ENCODE measurements at places on chromosomes 5 and 9.

DNA sequence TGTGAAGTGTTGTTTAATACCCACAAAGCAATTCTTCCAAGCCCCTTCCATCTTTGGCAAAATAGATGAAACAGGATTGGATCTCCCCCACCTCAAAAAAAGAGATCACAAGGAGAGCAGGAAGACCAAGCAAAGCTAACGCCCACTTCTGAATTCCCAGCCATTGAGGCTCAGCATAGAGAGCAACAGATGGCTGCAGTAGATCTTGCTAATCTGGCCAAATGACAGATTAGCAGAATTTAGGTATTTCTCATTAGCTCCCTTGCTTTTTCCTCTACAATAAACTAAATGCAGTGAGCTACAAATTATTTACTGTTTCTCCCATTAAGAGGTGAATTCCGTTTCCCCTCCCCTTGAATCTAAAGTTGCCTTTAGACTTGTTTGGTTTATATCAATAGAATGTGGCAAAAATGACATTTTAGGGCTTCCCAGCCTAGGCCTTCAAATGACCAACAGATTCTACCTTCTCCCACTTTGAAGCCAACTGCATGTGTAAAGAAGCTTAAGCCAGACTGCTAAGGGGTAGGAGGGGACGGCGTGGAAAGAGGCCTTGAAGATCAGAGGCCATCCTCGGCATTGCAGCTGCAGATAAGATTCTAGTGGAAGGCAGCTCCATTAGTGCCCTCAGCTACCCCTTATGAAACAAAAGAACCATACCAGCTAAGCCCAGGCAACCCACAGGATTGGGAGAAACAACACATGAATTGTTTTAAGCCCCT is 56.8 kb upstream of the CPEB4 start:
- no peak for DNase-seq

DNA sequence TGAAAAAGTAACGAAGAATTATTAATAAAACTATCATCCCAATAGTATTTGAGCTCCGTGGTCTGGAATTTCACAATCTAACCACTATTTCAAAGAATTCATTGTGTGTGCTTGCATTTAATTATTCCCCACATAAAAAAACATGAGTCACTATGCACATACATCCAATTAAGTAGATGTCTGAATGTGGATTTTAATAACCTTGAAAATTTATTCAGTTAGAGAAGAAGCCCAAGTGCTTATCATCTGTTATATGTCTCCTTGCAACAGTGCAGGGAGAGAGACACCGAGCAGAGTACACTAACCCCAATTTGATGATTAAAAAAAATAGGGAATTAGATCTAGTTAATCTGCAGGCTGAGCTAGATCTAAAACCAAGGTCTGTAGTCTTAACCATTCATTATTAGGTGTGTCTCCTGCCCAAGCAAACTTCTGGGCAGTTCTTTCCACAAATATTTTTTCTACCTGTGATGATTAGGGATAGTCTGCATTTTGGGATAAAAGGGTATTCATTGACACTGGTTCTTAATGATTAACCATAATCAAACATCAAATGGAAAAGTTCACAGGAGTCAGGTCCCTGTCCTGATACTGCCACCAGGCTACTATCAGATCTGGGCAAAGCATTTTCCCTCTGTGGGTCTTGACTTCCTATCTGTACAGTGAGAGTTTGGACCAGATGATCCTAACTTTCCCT is 164.2 kb downstream of the GRIA1 start:
- no peak for DNase-seq

GRCh38 chr5:153350175-153350883 is 140.1 kb upstream of the GRIA1 start:
- no peak for DNase-seq

DNA sequence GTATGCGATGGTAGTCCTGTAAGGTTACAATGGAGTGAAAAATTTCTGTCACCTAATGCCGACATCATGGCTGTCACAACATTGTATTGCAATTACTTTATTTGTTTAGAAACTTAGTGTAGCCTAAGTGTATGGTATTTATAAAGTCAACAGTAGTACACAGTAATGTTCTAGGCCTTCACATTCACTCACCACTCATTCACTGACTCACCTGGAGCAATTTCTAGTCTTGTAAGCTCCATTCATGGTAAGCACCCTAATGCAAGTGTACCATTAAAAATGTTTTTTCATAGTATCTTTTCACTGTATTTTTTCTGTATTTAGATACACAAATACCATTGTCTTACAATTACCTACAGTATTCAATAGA is 58.5 kb downstream of the ATP10B start:
- no peak for DNase-seq

DNA sequence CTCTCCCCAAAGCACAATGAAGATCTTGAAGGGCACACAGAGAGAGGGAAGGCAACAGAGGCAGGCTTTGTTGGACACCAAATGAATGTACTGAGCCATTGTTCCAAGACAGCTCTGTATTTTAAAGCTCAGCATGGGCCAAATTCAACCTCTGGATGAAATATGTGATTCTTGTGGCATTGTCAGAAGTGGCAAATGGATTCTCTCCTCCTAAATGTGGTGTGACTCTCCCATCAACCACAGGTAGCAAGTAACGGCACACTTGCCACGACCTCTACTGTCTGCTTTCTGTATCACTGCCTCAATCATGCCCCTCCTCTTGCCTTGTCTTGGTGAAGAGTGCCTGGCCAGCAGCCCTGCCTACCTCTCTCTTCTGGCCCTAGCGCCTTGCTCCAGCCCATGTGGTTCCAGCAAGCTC is 6.1 kb upstream of the MOB3B start:
- DNase-seq, result no peak

DNA sequence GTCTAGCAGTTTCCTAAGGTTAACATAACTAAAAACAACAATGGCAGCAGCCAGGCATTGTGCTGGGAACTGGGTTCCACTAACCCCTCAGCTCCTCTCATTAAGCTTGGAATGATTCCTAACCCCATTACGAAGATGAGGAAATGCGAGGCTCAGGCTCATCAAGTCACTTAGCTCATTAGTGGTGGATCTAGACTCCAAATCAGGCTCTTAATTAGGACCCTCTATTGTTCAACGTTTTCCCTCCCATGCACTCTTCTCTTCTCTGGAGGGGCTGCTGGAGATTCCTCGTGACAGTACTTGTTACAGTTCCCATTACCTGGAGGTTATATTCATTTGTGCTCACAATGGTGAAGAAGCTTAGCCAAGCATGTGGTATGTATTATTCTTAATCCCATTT is 6.5 kb downstream of the TAS2R1 start:
- DNase-seq, result no peak

DNA sequence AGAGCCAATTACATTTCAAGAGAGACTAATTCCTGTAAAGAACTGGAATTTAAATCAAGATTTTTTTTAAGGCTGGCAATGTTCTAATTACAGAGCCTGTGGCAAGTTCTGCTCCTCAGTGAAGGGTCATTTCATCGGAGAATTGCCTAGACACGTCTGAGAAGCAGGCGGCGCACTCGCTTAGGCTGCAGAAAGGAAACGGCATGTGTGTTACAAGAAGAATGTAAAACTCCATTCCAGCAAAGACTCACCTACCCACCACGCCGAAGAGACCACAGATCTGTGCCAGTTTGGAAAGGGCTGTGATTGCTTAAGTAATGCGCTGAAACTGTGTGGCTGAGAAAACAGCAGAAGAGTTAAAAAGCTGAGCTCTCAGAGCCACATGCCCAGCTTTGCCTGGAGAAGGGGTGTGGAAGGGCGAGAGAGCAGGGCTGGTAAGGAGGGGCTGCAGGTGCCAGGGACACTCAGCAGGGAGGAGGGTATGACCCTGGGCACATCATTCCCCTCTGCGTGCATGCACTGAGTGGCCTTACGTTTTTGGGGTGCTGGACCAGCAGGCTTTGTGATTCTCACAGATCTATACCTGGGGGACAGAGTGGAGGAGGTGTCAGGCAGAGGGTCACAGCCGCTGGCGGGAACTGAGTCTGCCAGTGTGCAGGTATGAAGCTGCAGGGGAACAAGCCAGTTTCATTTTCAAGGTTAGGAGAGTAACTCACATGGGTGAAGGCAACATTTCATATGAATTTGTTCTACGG is 17.8 kb upstream of the SLC25A51 start:
- no peak for DNase-seq

GRCh38 chr5:80590766-80591165 is 20.7 kb upstream of the ANKRD34B start:
- DNase-seq, result no peak

DNA sequence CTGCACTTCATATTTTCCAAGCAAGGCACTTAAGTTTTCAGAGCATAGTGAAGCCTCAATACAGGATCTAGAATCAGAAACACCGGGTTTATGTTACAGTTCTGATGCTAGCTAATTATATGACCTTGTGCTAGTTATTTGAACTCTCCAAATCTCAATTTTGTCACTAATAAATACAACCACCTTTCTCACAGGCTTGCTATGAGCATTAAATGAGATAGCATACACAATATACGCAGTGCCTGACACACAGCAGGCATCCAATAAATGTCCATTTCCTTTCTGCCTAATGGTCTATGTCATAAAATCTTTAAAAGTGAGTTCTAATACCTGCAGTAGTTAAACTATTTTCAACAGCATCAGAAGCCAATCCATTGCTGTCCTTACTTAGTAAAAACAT is 32.9 kb downstream of the NADK2 start:
- DNase-seq, result no peak

- no peak for DNase-seq
Observed at GRCh38 chr5:36694351-36694750, 87.9 kb downstream of the SLC1A3 start.

DNA sequence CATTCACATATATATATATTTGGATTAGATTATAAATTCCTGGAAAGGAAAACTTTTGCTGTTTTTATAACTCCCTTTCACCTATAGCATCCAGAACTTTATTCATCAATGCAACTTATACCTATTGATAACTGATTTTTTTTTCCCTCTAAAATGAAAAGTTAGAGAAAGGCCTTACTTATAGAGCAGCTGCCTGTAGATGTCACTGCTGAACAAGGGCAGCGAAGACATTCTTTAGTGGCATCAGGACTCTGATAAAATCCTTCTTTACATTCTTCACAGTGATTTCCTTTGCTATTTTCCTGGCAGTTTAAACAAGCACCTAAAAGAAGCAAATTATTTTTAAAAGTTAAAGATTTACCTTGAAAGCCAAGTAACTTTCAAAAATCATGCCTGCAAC is 32.3 kb upstream of the CDK5RAP2 start:
- no peak for DNase-seq

DNA sequence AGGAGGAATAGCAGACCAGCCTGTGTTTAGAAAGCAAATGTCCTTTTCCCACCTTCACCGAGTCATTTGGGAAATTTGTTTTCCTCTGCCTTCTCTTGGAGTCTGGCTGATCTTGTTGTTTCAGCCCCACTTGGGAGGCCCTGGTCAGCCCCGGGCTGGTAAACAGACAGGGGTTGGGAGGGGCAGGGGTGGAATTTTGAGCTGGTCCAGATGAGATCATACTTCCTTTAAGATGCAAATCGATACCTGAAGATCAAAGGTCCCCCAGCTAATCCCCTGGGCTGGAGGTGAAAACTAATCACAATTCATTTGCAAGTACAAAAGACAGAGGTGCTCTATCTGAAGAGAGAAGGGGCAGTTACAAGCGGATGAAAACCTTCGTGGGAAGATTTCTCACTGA is 118.4 kb downstream of the PAPPA start:
- DNase-seq, result no peak

GRCh38 chr5:378301-378891 is 56.9 kb downstream of the AHRR start:
- DNase-seq, result peak; percentile 65

GRCh38 chr5:90226433-90227099 is 183.0 kb downstream of the CETN3 start:
- no peak for DNase-seq

DNA sequence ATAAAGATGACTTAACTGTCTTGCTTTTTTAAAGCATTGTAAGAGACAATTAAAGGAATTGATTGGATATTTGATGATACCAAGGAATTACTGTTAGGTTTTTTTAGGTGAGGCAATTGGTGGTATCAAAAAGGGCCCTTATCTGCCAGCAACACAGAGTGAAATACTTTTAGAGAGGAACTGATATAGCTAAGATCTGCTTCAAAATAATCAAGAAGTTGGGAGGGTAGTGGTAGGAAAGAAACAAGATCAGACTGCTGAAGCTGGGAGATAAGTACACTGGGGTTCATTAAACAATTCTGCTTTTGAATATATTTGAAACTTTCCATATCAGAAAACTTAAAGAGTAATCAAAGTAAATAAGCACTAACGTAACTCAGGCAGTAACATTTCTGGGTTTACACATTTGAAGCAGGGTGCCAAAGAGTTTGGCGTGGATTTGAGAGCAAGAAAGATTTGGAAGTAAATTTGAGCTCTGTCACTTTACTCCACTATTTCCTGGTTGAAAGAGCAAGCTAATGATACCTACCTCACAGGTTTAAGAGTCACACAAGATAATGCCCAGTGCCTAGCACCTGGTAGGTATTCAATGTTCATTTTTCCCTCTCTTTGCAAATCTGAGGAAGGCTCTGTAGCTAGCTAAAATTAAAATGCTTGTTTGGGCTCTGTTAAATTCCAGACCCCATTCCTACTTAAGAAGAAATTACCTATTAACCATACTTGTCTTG is 6.9 kb downstream of the ERMP1 start:
- no peak for DNase-seq

GRCh38 chr5:58800861-58801540 is 218.1 kb downstream of the RAB3C start:
- no peak for DNase-seq

GRCh38 chr9:311841-312240 is 97.2 kb downstream of the DOCK8 start:
- no peak for DNase-seq

- no peak for DNase-seq
Observed at GRCh38 chr5:36607114-36607571, 737 bp downstream of the SLC1A3 start.

GRCh38 chr5:137360607-137361006 is 138.5 kb downstream of the SPOCK1 start:
- DNase-seq, result no peak

- no peak for DNase-seq
Observed at GRCh38 chr9:79902825-79903600, 331.2 kb downstream of the TLE4 start.

DNA sequence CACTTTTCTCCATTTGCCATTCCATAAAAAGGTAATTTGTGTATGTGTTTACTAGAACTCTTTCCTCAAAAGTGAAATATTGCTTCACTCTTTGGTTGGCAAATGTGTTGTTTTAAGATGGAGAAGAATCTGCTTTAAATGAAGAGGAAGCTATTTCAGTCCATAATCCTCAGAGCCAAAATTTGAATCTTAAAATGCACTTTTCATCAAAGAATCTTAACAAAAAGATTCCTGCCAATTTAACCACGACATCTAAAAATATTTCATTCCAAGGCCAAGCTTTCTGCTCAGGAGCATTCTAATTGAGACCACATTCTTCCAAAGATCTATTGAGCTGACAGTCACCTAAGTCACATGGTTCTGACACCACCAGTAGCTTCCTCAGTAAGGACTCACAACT is 7.5 kb downstream of the GABRB2 start:
- DNase-seq, result no peak

- no peak for DNase-seq
Observed at GRCh38 chr9:95778957-95779356, 96.5 kb upstream of the ERCC6L2 start.

GRCh38 chr5:66987126-66987525 is 209.5 kb downstream of the CD180 start:
- DNase-seq, result no peak

GRCh38 chr5:140420665-140421361 is 19.2 kb downstream of the ANKHD1 start:
- DNase-seq, result no peak

GRCh38 chr9:20188616-20189369 is 400.0 kb upstream of the SLC24A2 start:
- no peak for DNase-seq

Data from stimulated activated naive CD8-positive, alpha-beta T cell treated with anti-CD3 and anti-CD28 coated beads, Interleukin-15, amount 100 ng/mL, for 72 hours (primary cell).